ENCODE measurements at places on chromosomes 2 and 18.

DNA sequence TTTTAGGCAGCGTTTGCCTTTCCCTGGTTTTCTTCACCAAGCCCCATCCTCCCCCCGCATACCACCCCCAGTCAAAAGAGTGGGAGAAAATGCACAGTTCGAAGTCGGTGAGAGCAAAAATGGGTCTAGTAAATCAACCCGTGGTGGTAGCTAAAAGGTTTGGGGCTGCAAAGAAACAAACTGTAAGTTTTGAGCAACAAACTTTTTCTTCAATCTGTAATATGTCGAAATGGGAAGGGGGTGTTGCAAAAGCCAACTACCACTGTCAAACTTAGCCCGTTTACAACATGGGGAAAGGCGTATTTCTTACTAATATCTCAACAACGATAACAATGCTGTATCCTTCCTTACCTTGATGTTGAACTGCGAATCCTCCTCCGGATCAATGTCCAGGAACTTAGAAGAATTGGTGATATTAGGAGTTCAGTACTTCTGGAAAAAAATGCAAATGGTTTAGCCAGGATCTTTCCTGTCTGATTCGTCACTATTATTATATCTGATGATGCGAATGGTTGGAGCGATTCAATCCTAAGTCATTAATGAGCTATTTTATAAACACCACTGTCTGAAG lies 2.4 kb upstream of the SATB2 start:
- no peak for DNase-seq

- DNase-seq, result no peak
These were observed 131.7 kb downstream of the SETBP1 start for GRCh38 chr18:44812426-44812825.

- no peak for DNase-seq
These were observed 100.2 kb downstream of the ARHGAP15 start for GRCh38 chr2:143229411-143229810.

GRCh38 chr2:213763963-213764362 lies 479.7 kb downstream of the SPAG16 start:
- DNase-seq, result no peak

GRCh38 chr2:114762986-114763385 lies 320.5 kb downstream of the DPP10 start:
- DNase-seq, result no peak

- no peak for DNase-seq
These were observed 5.4 kb downstream of the ZNF521 start for GRCh38 chr18:25346561-25346960.

- DNase-seq, result no peak
These were observed 34.3 kb downstream of the DARS1 start for GRCh38 chr2:135951041-135951583.

DNA sequence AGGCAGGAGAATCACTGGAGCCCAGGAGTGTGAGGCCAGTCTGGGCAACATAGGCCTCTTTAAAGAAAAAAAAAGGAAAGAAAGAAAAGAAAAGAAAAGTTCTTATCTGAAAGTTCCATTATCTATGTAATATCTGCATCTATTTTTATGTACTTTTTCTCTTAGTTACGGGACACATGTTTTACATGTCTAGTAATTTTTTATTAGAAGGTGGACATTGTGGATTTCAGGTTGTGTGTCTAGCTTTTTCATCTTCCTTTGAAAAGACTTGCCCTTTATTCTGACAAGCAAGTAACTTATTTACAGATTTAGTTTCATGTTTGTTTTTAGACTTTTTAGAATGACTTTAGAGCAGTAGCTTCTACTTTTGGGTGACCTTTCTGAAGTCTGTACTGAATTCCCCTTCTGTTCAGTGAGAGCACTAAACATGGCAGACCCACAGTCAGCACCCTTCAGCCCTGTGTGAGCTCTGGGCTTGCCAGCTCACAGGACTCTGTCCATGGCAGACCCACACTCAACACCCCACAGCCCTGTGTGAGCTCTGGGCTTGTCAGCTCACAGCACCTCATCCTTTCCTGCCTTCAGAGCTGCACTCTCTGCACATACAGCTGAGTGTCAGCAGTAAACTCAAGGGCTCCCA lies 17.5 kb downstream of the TRAPPC12 start:
- DNase-seq, result no peak

GRCh38 chr2:134212746-134213145 lies 41.1 kb upstream of the MGAT5 start:
- no peak for DNase-seq

DNA sequence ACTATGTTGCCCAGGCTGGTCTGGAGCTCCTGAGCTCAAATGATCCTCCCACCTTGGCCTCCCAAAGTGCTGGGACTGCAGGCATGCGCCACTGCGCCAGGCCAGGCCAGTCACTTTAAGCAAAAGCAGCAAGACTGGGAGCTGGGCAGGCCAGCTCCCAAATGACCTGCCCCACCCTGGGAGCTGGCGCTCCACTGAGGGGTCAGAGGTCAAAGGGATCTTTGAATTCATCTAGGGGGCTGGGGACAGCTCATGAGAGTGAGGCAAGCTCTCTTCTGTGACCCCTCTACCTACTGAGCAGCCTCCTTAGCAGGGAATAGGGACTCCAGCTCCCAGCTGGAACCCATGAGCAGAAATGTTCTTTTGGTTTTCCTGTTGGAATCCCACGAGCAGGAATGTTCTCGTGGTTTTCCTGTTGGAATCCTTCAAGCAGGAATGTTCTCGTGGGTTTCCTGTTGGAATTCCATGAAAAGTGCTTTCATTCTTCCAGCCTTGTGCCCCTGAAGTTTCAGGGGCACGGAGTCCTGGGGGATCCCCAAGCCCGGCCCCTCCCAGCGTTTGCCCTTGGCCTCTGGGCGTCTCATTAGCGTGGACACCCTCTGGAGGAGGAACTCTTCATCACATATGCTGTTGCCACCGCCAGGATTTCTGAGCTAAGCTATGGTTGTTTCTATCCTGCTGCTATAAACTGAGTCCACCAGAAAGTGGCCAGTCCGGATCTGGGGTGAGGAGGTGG lies 162.0 kb upstream of the HAAO start:
- DNase-seq, result no peak

- DNase-seq, result no peak
These were observed 157.8 kb downstream of the PIK3C3 start for GRCh38 chr18:42112657-42113420.

- no peak for DNase-seq
These were observed 93.2 kb downstream of the MYOM1 start for GRCh38 chr18:3126457-3127097.

- no peak for DNase-seq
These were observed 219.2 kb downstream of the IRS1 start for GRCh38 chr2:226580403-226580802.

DNA sequence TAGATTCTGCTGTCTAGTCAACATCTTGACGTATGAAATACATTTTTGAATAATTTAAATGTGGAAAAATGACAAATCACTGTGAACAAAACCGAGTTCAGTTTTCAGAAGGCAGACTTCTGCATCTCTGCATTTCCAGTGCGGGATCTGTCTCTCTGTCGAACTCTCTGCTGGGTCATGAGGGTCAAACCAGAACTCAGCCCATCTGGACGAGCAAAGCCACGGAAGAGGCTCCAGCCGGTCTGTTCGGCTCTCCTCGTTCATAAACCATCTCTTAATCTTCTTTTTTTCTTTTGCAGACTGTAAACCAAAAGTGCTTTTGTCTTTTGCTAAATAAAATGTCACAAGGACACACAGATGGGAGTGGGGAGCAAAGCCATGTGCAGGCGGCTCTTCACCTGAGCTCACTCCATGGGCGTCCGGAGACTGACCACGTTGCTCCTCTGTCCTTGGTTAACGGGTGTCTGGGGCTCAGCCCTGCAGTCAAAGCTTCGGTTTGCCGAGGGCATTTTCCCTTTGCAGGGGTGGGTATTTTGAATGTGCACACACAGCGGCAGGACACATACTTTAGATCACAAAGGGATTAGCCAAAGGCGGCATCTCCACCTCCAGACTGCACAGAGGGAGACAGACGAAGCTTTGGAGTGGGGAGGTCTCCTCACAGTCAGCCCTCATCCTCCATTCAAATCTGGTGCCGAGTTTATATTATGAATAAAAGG lies 737.9 kb upstream of the SALL3 start:
- DNase-seq, result peak; percentile 98

DNA sequence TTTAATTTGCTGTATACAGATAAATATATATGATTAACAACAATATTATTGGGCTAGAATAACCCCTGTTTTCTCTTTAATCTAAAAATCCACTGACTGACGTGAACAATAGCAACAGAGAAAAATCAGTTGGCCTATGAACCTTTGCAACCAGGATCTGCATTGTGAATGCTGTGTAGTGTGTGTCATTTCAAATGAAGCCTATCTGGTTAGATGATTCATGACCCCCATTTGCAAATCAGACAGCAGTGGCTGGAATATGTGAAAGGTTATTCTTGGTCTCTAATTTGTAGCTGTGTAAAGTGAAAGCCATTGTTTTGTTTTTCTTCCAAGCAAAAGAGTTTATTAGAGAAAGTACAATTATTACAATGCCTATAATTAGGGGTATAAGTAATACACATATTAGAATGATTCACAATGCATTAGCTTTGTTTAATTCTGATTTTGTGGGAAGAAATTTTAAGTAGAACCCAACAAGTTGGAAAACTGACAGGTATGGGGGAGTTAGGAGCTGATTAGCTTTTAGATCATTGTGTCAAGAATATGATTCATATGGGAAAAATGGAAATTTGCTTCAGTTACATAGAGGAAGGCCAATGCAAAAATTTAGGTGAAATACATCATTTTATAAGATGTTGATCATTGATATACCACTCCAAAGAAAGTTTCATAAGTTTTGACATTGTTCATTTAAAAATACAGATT lies 1362.2 kb upstream of the TMEFF2 start:
- DNase-seq, result no peak

DNA sequence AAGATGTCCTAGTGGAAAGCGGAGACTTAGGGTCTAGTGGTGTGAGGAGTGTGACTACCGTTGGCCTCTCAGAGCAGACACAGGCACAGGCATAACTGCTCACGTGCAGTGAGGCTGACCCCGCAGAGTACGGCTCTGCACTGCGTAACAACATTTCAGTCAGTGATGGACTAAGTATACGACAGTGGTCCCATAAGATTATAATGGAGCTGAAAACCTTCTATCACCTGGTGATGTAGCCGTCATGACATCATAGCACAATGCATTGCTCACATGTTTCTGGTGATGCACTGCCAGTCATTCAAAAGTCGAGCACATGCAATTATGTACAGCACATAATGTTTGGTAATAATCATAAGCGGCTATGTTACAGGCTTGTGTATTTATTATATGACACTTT lies 179.6 kb downstream of the VAPA start:
- DNase-seq, result no peak

DNA sequence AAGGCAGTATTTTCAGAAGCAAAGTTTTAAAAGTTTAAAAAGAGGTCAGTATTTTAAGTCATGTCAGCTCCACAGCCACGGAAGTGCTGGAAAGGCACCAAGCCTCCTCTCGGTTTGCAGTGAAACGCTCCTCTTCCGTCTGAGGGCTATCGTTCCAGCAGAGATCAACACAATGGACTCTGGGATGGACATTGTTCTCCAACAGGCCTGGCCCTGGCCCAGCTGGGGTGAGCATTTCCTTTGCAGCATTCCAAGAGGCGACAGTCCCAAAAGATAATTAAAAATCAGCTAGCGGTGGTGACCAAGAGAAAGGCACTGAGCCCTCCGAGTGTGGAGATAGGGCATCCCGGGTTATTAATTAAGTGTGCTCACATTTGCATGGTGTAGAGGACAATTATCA lies 95.9 kb upstream of the LCLAT1 start:
- DNase-seq, result no peak

- no peak for DNase-seq
These were observed 204.8 kb upstream of the SH3BP4 start for GRCh38 chr2:234747032-234747431.

DNA sequence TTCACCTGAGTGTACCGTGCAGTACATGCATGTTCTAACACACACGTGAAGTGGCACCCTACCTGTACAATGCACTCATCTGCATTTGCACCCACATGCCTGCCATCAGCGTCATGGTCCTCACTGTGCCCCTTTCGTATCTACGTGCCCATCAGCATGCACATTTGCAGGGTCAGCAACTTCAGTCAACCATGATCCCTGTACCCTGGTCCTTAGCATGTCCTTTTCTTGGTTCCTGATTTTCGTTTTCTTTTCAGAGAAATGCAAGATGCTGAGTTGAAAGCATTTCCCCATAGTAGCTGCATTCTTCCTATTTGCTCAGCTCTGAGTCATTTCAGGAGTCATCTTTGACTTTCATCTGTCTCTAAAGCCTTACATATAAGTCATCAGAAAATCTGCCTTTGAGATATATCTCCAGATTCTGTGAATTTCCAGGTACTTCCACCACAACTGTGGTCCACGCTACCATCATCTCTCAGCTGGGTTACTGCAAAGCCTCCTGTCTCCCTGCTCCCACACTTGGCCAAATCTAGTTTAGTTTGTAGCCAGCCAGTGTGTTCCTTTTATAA lies 14.7 kb upstream of the PUM2 start:
- no peak for DNase-seq

All from WERI-Rb-1 (cell line).